ENCODE measurements at places on chromosomes 3 and 15. TPM values are rescaled to one million over a fixed set of nuclear protein-coding genes. Genes with fewer than 3 reads are reported as not detected.

The SERINC4 gene
- 2.2 TPM for polyA plus RNA-seq

The ZMYND10 gene
- 1.1 TPM for polyA plus RNA-seq

The CLDN18 gene
- polyA plus RNA-seq = not detected

The PRRT3 gene
- polyA plus RNA-seq = 5.4 TPM

The MAP4 gene
- polyA plus RNA-seq = 55.7 TPM

The BUB1B gene
- polyA plus RNA-seq = 0.26 TPM

All from CD8-positive, alpha-beta memory T cell (primary cell).